ENCODE measurements at places on chromosomes 13 and 19. TPM values are rescaled to one million over a fixed set of nuclear protein-coding genes. Genes with fewer than 3 reads are reported as not detected.
A peak's percentile ranks its signal among the peaks of the same experiment; 100 is the strongest.

DNA sequence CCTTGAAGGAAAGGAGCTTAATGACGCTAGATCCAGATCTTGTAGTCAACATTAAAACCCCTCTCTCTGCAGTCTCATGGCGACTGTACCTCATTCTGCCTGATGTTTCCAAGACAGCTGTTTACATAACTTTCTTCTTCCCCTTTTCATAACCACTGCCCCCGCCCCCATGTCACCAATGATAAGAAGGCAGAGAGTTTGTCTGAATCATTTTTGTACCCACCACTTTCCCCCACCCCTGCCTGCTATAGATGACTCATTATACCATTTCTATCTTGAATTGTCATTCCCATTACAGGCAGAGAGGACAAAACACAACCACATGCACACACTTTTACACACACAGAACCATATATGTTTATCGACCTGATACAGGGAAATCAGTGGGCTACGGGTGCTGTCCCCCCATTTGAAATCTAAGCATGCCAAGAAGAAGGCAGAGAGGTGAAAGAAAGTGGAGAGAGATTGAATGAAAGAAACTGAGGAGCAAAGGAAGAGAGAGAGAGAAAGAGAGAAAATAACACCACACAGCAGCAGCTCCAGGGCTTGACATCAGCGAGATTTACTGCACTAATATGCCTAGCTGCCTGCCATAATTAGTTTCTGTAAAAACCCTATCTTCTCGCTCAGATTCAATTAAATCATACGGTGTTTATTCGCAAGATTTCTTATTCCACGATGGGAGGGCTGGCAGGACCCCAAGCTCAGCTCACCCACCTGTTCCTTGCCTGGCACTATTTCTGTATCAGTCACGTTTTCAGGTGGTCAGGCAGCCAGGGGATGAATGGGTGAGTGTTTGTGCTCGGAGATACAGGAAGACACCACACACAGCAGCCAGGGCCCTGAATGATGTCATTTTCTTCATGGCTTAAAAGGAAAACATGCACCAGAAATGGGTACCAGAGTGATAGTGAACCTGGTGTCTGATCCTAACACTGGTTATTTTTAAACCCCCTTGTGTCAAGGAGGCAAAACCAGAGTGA is 114.3 kb upstream of the SERP2 start:
- H3K27ac ChIP-seq, result no peak overlapping the region
- peaks cover 15% of the 10 kb centered on the region for H3K4me1 ChIP-seq
- H3K4me3 ChIP-seq, result peak overlapping the region; percentile 8
- peak; percentile 73 for DNase-seq
- no peaks in the 10 kb centered on the region for H3K36me3 ChIP-seq

PLPPR3 gene
- not detected for total RNA-seq

MAN2B1 gene
- 95.9 TPM for total RNA-seq

ZNF665 gene
- total RNA-seq, result 2.1 TPM

DNA sequence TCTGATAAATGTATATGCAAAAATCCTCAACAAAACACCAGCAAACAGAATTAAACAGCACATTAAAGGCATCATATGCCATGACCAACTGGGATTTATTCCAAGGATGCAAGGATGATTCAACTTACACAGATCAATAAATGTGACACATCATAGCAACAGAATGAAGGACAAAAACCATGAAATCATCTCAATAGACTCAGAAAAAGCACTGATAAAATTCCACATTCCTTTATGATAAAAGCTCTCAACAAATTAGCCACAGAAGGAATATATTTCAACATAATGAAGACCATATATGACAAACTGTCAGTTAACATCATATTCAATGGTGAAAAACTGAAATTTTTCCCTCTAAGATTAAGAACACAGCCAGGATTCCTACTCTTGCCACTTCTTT is 691.6 kb downstream of the DIAPH3 start:
- H3K4me3 ChIP-seq, result no peak overlapping the region
- no peaks in the 10 kb centered on the region for H3K27me3 ChIP-seq
- H3K4me1 ChIP-seq, result no peaks in the 10 kb centered on the region
- H3K27ac ChIP-seq, result no peak overlapping the region
- no peaks in the 10 kb centered on the region for H3K36me3 ChIP-seq
- DNase-seq, result no peak

ZNF541 gene
- total RNA-seq, result 0.81 TPM

DNA sequence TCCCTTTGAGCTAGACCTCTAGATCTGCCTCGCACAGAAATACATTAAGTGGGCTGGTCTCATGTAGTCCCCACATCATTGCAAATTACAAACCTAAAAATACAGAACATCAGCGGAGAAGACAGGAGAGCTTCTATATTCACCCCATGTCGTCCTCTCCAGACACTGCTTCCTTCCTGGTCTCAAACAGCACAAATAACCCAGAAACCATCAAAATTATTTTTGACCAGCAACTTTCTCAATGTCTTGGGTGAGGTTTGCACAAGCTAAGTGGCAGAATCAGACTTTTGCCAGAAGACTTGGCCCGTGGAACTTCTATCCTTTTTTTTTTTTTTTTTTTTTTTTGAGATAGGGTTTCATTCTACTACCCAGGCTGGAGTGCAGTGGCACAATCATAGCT is 28.2 kb downstream of the CLEC17A start:
- H3K27ac ChIP-seq, result no peak overlapping the region
- H3K4me3 ChIP-seq, result no peak overlapping the region
- H3K27me3 ChIP-seq, result no peaks in the 10 kb centered on the region
- no peak for DNase-seq
- H3K36me3 ChIP-seq, result no peaks in the 10 kb centered on the region

GRCh38 chr13:71513411-71514033 is 353.5 kb downstream of the DACH1 start:
- H3K4me3 ChIP-seq, result no peak overlapping the region
- no peak for DNase-seq
- no peaks in the 10 kb centered on the region for H3K36me3 ChIP-seq
- no peak overlapping the region for H3K27ac ChIP-seq

GRCh38 chr19:13934785-13935109 is 3.5 kb downstream of the PODNL1 start:
- peaks cover 5% of the 10 kb centered on the region for H3K4me1 ChIP-seq
- peaks cover 6% of the 10 kb centered on the region for H3K36me3 ChIP-seq
- no peak overlapping the region for H3K4me3 ChIP-seq
- no peak for DNase-seq

GRCh38 chr13:46554951-46555350 is 2.0 kb downstream of the LRCH1 start:
- H3K4me1 ChIP-seq, result peaks cover 29% of the 10 kb centered on the region
- no peaks in the 10 kb centered on the region for H3K36me3 ChIP-seq
- no peaks in the 10 kb centered on the region for H3K27me3 ChIP-seq
- peak; percentile 11 for DNase-seq
- peak overlapping the region; percentile 97 for H3K4me3 ChIP-seq

DNA sequence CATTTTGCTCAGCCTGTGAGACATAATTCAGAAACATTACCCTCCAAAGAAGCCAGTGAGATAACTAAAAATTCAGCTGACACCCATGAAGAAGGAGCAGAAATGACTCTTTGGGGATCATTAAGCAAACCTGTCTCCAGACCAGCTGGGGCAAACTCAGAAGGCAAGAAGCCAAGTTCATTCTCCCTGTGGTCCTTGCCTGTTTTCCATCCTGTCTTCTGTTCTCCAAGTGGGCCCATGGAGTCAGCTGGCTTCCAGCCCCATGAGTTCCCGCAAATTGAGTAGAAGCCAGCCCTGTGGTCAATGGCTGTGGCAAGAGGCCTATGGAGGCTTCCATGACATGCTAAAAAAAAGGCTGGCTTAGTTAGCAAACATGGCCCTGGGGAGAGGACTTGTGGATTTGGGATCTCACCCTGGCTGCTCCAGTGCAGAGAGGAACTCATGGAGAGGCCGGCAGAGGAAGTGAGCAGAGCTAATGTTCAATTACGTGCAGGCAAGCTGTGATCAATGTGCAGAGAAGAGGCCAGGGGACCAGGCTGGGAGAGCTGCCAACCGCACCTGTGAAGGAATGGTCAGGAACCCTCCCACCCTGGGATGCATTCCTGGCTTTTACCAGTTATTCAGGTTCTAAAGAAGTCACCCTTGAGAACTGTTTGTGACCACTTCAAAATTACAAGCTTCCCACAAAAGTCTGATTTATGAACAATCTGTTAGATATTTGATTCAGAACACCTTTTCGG is 229.1 kb downstream of the TSHZ3 start:
- no peaks in the 10 kb centered on the region for H3K36me3 ChIP-seq
- no peak for DNase-seq
- H3K27ac ChIP-seq, result no peak overlapping the region

PRTN3 gene
- total RNA-seq, result not detected

DNA sequence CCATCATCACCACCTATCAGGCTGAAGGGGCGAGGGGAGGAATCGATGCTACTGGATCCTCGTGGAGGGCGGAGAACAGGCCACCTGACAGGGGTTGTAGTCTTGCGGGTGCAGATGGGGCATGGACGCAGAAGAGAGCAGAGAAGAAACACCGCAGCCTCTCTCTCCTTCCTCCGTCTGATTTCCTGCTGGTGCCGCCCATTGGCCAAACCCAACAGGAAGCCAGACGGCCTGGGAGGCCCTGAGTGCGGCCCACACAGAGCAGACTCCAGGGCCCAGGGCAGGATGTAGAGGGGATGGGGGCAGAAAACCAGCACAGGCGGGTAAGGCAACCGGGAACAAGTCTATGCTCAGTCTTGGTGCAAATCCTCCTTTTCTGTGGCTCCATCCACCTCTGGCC is 15.4 kb downstream of the CEBPA start:
- peaks cover 11% of the 10 kb centered on the region for H3K4me1 ChIP-seq
- H3K36me3 ChIP-seq, result no peaks in the 10 kb centered on the region
- no peak overlapping the region for H3K4me3 ChIP-seq
- no peak overlapping the region for H3K27ac ChIP-seq
- no peak for DNase-seq

KATNAL1 gene
- 3.4 TPM for total RNA-seq

GRCh38 chr19:29371251-29372090 is 154.3 kb upstream of the VSTM2B start:
- peaks cover 3% of the 10 kb centered on the region for H3K27me3 ChIP-seq
- no peak overlapping the region for H3K27ac ChIP-seq
- H3K4me3 ChIP-seq, result no peak overlapping the region
- no peaks in the 10 kb centered on the region for H3K4me1 ChIP-seq
- no peaks in the 10 kb centered on the region for H3K36me3 ChIP-seq

UBXN6 gene
- total RNA-seq, result 58.4 TPM

DNA sequence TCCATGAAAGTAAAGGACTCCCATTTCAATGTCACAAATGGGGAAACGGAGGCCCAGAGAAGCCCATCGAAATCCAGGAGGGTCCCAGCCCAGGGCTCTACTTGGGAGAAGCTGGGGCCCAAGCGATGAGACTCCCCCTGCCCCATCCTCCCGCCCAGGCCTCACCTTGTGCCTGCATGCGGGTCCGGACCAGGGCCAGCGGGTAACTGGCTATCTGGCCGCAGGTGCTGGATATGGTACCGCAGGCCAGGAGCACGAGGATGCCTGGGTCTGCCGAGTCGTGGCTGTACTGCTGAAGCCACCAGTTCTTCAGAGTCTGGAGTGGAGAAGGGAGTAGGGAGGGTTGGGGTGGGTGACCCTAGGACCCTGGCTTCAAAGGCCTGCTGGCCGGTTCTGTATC is 10.4 kb upstream of the SLC25A41 start:
- no peak for DNase-seq
- H3K36me3 ChIP-seq, result no peaks in the 10 kb centered on the region
- no peaks in the 10 kb centered on the region for H3K27me3 ChIP-seq
- H3K4me1 ChIP-seq, result no peaks in the 10 kb centered on the region
- no peak overlapping the region for H3K4me3 ChIP-seq
- no peak overlapping the region for H3K27ac ChIP-seq
